ENCODE measurements at places on chromosomes 16 and 17. TPM values are rescaled to one million over a fixed set of nuclear protein-coding genes. Genes with fewer than 3 reads are reported as not detected.

KIF19 gene
- under 0.01 TPM for total RNA-seq

ORAI3 gene
- total RNA-seq, result 42.8 TPM

HID1 gene
- total RNA-seq, result 0.28 TPM

PPY gene
- not detected for total RNA-seq

RAMP2 gene
- total RNA-seq, result 0.14 TPM

RHBDL1 gene
- 3.7 TPM for total RNA-seq

NOG gene
- 0.09 TPM for total RNA-seq

RNU2-1 gene
- not detected for total RNA-seq

INCA1 gene
- 0.57 TPM for total RNA-seq

SPNS1 gene
- 39.0 TPM for total RNA-seq

CDC27 gene
- total RNA-seq, result 105 TPM

GDPD1 gene
- total RNA-seq, result 1.0 TPM

KRTAP4-5 gene
- total RNA-seq, result not detected

CACNB1 gene
- 3.6 TPM for total RNA-seq

UTS2R gene
- not detected for total RNA-seq

MAP2K3 gene
- total RNA-seq, result 8.8 TPM

GNGT2 gene
- 0.28 TPM for total RNA-seq

CX3CL1 gene
- 0.09 TPM for total RNA-seq

KRT27 gene
- not detected for total RNA-seq
